Fibroblast of skin of left biceps (primary cell): ENCODE measurements at places on chromosomes 2 and 18.
A peak's percentile ranks its signal among the peaks of the same experiment; 100 is the strongest.

DNA sequence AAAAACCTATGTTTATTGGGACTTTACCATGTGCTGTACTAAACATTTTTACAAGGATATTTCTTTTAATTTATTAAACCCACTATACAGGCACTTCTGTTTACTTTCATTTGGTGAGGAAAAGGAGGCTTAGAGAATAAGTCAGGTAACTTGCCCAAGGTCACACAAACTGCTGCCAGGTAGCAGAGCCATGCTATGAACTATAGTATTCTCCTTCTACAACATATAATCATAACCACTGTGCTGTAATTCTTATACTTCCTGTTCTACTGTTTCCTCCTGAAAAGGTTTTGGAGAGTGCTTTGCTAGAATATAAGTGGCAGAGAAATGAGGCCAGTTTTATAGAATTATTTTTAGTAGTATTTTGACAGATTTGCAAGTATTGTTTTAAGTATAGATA, 29.5 kb downstream of the SLC39A10 start:
- DNase-seq, result no peak

GRCh38 chr18:70292628-70293027, 3.8 kb downstream of the SOCS6 start:
- no peak for DNase-seq

GRCh38 chr2:112579241-112579640, 5.2 kb upstream of the CHCHD5 start:
- peak; percentile 76 for DNase-seq

DNA sequence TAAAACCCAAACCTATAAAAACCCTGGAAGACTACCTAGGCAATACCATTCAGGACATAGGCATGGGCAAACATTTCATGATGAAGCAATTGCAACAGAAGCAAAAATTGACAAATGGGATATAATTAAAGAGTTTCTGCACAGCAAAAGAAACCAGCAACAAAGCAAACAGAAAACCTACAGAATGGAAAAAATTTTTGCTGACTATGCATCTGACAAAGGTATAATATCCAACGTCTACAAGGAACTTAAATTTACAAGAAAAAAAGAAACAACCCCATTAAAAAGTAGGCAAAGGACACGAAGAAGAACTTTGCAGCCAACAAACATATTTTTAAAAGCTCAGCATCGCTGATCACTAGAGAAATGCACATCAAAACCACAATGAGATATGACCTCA, 28.8 kb downstream of the ZBTB14 start:
- DNase-seq, result no peak

DNA sequence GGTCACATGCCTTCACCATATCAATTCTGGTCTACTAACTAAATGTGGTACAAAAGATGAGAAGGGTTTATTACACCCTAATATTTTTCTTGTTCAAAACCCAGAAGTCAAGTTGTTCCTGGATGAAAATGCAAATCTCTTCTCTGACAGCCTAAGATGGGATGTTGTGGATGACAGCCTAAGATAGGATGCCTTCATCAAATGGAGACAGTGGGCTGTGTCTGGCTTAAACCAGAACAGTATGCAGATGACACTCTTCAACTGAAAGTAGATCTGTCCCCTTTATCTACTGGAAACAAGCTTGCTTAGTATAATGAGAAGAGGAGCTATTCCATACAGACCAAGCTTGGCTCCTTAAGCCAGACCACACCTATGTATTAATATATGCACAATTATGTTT, 17.7 kb downstream of the NXPH2 start:
- DNase-seq, result no peak
